ENCODE measurements at places on chromosomes 7 and 10.

- no peak for DNase-seq
Measured at GRCh38 chr10:119801998-119802538, 70.6 kb downstream of the MCMBP start.

- DNase-seq, result no peak
Measured at GRCh38 chr10:29358010-29358616, 69.2 kb downstream of the LYZL1 start.

- DNase-seq, result peak; percentile 57
Measured at GRCh38 chr10:27319752-27320431, 79.3 kb upstream of the ACBD5 start.

DNA sequence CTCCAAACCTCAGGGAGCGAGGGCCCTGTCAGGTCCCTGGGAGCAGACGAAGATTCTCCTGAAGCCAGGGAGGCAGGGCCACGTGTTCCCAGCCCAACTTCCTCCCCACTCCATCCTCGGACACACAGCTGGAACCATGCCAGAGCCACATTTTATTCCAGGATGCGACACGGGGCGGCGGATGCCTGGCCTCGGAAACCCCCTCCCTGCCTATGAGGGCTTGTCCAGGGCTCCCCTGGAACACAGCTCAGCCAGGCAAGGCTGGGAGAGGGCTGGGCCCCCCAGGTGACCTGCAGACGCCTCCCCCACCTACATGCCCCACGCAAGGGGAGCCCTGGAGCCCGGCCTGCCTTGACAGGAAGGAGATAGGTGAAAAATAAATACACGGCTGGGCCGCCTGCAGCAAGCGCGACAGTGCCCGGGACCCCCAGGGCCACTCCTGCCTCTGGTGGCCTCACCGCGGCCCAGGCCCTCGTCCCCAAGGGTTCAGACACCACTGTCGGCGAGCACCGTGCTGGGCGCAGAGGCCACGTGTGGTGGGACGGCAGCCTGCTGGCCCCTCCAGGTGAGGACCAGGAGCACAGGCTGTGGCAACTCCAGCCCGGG lies 21.5 kb downstream of the GET4 start:
- DNase-seq, result no peak

DNA sequence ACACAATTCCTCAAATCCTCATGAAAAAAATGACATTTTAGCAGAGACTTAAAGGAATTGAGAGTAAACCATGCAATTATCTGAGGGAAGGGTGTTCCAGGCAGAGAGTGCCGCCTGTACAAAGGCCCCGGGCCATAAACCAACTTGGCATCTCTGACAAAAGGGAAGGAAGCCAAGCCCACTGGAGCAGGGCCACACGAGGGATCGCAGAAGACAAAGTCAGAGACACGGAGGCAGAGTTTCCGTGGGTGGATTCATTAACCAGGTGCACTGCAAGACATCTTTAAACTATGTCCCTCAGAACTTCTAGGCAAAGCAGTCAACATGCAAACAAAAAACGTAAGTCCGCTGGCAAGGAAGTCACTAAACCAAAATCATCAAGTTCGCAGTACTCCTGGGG lies 92.0 kb downstream of the SFMBT2 start:
- no peak for DNase-seq

DNA sequence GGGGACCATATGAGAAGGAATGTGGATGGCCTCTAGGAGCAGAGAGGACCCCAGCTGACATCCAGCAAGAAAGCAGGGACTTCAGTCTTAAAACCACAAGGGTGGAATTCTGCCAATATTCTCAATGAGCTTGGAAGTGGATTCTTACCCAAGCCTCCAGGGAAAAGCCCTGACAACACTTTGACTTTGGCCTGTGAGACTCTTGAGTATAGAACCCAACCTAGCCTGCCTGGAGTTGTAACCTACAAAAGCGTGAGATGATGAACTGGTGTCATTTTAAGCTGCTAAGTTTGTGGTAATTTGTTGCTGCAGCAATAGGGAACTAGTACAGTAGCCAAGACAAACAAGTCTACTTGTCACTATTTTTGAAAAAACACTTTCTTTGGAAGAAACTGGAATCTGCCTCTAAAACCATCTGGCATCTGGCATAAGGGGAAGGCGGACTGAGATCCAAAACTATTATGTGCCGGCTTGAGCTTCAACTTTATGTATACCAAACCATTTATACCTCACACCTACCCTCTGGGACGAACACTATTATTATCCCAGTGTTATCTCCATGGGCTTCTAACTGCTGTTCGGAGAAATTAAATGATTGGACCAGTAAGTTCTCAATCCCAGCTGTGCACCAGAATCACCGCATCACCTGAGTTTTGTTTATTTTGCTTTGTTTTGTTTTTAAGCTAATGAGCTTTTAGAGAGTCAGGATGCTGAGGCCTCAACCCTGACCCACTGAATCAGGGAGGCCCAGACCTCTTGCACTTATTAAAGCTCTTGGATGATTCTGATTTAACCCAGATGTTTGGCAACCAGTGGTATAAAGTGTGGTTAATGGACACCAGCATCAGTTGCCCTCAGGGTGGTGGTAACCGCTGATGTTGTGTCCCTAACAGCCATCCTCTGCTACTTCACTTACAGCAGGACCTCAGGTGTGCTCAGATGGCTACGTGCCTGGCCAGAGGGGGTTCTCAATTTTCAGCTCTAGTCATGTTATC lies 83.0 kb downstream of the C1GALT1 start:
- no peak for DNase-seq

Measured in HL-60 (cell line).